A549 treated with AZD2906 at 1 μM for 4 hours (cell line): ENCODE measurements at places on chromosomes 5 and 9. TPM values are rescaled to one million over a fixed set of nuclear protein-coding genes. Genes with fewer than 3 reads are reported as not detected.

TRPM6 gene
- 1.7 to 2.3 TPM (median 1.9 TPM) in 5 replicates for total RNA-seq

DPYSL3 gene
- 18.3 to 24.5 TPM (median 20.5 TPM) in 5 replicates for total RNA-seq

PHF24 gene
- 0.07 to 0.19 TPM (median 0.13 TPM) in 5 replicates for total RNA-seq

CDX1 gene
- 0.06 to 0.07 TPM in 2 of 5 replicates, not detected in the others for total RNA-seq

SV2C gene
- total RNA-seq: not detected in 5 replicates

WNT8A gene
- not detected in 5 replicates for total RNA-seq

OBP2A gene
- total RNA-seq: 0.15 TPM in 2 of 5 replicates, not detected in the others

MOB3B gene
- 9.7 to 14.1 TPM (median 11.0 TPM) in 5 replicates for total RNA-seq

GARIN3 gene
- not detected in 5 replicates for total RNA-seq

CARD9 gene
- total RNA-seq: 0.45 to 2.1 TPM (median 1.1 TPM) in 5 replicates

PCDHB15 gene
- 0.03 to 0.13 TPM (median 0.07 TPM) in 5 replicates for total RNA-seq

SLC4A9 gene
- 0.02 to 0.03 TPM in 2 of 5 replicates, not detected in the others for total RNA-seq
